ENCODE measurements at places on chromosomes 1 and 21.
A peak's percentile ranks its signal among the peaks of the same experiment; 100 is the strongest.

- peak; percentile 56 for DNase-seq
Measured at GRCh38 chr1:183655562-183656075, 2.5 kb upstream of the APOBEC4 start.

DNA sequence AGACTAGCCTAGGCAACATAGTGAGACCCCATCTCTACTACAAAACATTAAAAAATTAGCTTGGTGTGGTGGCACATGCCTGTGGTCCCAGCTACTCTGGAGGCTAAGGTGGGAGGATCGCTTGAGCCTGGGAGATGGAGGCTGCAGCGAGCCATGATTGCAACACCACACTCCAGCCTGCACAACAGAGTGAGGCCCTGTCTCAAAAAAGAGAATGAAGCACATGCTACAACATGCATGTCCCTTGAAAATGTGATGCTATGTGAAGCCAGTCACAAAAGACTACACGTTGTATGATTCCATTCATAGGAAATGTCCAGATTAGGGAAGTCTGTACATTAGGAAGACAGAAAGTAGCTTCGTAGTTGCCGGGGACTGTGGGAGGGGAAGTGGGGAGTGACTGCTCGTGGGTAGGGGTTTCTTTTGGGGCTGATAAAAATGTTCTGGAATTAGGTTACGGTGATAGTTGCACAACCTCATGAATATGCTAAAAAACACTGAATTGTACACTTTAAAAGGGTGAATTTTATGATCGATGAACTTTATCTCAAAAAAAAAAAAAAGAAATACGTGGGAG, 202.1 kb downstream of the KAZN start:
- no peak for DNase-seq

GRCh38 chr1:234617986-234618736, 8.2 kb upstream of the IRF2BP2 start:
- DNase-seq: no peak

DNA sequence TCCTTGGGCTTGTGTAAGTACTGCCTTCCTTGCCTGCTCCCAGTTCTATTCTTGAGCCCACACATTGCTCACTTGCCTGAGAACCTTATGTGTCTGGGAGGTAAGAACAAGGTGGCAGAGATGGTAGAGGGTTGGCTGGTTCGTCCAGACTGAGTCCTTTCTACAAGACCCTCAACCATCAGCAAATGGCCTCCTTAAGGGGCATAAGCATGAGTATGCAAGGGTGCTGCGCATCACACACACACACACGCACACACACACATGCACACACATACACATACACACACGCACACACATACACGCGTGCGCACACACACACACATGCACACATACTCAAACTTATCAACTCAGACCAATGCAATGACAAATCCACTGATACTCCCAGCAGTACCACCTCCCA, 56.9 kb downstream of the RHBG start:
- DNase-seq: no peak

GRCh38 chr1:6601923-6602668, 573 bp downstream of the KLHL21 start:
- DNase-seq: no peak
